ENCODE measurements at places on chromosomes 16 and 17.

GRCh38 chr16:54026456-54026855, 260.1 kb downstream of the IRX3 start:
- no peak for DNase-seq

GRCh38 chr16:17211797-17212196, 259.0 kb downstream of the XYLT1 start:
- DNase-seq = peak; percentile 35

GRCh38 chr17:8828517-8828875, 29.3 kb upstream of the MFSD6L start:
- no peak for DNase-seq

DNA sequence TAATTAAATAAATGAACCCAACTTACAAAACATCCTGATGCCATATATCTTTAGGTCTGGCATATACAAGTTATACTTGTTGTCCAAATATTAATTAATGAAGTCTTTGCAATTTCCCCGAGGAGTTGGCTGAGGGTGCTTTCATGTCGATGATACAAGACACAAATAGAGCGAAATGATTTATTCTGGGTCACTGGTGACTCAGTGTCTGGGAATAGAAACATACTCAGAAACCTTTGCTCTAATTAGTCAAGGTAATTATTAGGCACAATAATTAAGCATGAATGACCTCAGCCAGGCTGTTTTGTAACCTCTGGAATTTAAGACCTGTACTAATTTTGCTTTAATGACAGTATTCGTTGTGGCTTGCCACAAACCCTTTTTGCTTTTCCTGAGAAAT, 37.0 kb upstream of the HAPSTR1 start:
- no peak for DNase-seq

GRCh38 chr17:73232587-73233373, 28.9 kb downstream of the CPSF4L start:
- DNase-seq = no peak

- no peak for DNase-seq
Observed at GRCh38 chr17:28811651-28812090, 30.9 kb downstream of the FAM222B start.

DNA sequence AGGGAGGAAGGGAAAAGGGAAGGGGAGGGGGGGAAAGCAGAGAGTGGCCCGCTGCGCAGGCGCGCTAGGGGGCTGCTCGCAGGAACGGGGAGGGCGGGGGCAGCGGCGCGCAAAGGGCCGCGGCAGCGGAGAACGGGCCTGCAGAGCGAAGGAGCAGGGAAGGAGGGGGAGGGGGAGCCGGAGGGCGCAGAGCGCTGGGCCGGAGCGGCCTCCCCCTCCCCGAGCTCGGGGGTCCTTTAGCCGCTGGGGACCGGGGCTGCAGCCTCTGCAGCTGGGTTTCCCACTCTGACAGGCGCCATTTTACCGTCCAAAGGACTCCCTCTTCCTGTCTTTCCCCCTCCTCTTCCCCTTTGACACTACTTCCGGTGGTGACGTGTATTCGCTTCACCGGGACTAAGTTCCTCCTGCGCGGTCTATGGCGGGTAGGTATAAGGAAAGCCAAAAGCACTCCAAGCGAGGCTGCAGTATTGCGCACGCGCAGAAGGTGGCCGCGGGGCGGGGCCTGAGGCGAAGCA, at the start of gene CTDNEP1:
TSS of gene CTDNEP1 (minus strand) at position 74 of the 515 bp plus-strand sequence. CDS start 438 bp downstream, outside the sequence.
- DNase-seq = peak; percentile 99

DNA sequence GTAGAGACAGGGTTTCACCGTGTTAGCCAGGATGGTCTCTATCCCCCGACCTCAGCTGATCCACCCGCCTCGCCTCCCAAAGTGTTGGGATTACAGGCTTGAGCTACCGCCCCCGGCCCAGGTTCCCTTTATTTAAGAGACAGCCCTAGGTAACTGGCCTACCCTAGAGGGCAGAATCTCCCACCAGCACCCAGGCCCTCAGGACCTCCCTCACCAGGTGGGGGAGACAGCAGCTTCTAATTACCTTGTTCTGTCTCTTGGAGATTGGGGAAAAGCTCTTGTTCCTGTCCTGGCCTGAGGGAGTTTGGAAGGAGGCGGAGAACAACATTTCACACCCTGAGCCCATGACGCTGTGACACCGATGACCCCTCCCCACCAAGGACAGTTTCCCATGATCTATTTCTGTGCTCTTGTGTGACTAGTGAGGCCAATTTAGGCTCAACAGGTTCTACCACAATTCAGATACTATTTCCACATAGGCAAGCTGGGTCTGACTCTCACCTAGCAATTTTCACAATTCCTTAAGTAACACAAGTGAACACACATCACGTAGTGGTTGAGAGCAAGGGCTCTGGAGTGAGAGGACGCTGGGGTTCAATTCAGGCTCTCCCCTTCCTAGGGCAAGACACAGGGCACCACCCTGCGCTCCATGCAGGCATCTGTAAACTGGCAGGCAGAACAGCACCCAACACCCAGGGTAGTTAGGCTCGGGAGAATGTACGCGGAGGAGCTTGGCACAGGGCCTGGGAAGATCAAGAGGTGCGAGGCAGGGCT, 20.4 kb downstream of the HDAC5 start:
- no peak for DNase-seq

GRCh38 chr17:877630-878029, 95.5 kb downstream of the MRM3 start:
- no peak for DNase-seq

DNA sequence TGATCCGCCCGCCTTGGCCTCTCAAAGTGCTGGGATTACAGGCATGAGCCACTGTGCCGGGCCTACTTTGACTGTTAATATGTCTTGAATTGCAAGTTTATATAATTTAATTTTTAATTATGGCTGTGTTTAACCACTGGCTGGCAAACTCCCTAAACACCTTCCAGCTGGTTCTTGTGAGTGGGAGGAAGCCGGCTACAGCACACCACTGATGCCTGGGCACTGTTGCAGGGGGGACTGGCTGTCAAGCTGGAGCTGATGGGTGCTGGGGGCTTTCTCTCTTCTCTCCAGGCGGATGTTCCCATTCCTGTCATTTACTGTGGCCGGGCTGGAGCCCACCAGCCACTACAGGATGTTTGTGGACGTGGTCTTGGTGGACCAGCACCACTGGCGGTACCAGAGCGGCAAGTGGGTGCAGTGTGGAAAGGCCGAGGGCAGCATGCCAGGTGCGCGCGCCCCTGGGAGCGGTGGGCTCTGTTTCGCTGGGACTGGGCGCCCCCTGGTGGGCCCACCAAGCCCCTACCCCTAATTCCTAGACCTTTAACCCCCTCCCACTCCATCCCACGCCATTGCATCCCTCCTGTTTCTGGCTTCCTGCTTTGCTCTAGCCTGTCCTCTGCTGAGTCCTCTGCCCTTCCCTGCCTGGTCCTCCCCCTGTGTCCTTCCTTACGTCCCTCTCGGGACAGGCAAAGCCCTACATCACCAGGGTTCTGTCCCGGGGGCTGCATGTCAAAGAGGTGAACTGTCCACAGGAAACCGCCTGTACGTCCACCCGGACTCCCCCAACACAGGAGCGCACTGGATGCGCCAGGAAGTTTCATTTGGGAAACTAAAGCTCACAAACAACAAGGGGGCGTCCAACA, 9.5 kb downstream of the TBX21 start:
- DNase-seq = peak; percentile 60

- no peak for DNase-seq
Observed at GRCh38 chr17:58233543-58233942, 4.8 kb upstream of the LPO start.

- no peak for DNase-seq
Observed at GRCh38 chr16:73389085-73389484, 341.2 kb upstream of the ZFHX3 start.

GRCh38 chr16:24978370-24978914, 36.7 kb downstream of the ARHGAP17 start:
- no peak for DNase-seq

DNA sequence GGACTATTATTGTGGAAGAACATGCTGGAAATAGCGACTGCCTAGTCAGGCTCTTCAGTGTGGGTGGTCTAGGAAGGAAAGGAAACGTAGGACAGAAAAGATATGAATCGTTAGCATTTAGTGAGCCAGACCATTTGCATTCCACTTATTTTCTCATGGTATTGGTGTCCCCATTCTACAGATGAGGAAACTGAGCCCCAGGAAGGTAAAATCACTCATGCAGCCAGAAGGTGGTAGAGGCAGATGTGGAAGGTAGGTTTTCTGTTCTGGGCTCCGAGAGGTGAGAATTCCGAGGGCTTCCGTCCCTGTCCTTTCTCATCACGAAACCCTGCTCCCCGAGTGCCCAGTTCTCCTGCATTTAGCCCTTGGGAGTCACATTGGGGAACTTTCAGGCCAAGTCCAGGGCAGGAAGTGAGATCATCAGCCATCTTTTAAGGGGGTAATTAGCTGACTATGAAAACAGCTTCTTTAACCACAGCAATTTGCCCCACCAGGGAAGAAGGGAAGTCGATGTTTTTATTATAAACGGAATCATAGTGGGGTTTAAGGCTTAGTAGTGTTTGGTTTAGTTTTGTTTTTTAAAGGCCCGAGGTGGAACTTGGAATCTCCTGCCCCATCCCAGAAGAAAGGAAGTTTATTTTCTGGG, 110.7 kb upstream of the IRX3 start:
- no peak for DNase-seq

GRCh38 chr16:2710021-2710710, 9.9 kb downstream of the PRSS27 start:
- DNase-seq = no peak

DNA sequence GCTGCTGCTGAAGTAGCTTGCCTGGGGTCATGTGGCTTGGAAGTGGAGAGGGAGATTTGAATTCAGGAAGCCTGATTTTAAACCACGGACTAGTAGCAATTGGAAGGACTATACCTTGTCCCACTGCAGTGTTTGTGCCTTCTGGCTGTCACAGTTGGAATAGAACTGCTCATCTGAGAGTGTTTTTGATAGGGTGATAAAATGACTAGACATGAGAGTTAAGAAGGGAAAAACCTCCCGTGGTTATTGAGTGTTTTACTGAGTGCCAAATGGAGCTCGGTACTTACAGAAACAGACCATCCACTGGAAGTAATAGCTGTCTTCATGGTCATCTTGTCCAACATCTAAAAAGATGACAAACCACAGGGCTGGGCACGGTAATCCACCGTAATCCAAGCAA, 70.4 kb downstream of the MSI2 start:
- DNase-seq = no peak

- no peak for DNase-seq
Observed at GRCh38 chr17:14775731-14776492, 475.0 kb downstream of the HS3ST3B1 start.

DNA sequence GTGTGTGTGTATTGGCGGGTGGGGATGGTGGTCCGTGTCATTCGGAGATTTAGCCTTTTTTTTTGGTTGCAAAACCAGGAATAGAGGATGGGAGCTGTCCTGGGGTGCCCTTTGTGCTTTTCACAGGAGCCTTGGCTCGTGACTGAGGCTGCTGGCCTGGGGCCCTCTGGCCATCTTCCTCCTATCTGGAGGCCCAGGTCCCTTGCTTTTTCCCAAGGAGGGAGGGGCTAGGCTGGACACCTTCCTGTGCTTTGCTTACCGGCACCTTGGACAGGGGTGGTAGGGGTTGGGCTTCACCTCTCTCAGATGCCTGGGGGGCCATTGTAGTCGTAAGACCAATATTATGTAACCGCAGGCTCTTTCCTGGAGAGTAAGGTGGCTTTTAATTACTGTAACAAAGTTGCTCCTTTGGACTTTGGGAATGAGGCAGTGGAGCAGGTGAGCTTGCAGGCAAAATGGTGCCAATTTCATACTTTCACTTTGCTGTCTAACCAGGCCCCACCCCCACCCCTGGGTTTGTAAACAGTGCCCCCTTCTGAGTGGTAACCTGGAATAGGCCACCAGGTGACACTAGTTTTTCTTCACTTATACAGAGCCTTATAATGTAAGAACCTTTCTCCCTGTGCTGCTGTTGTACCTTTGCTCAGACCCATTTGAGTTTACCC, 1.2 kb downstream of the DYNLL2 start:
- peak; percentile 49 for DNase-seq

DNA sequence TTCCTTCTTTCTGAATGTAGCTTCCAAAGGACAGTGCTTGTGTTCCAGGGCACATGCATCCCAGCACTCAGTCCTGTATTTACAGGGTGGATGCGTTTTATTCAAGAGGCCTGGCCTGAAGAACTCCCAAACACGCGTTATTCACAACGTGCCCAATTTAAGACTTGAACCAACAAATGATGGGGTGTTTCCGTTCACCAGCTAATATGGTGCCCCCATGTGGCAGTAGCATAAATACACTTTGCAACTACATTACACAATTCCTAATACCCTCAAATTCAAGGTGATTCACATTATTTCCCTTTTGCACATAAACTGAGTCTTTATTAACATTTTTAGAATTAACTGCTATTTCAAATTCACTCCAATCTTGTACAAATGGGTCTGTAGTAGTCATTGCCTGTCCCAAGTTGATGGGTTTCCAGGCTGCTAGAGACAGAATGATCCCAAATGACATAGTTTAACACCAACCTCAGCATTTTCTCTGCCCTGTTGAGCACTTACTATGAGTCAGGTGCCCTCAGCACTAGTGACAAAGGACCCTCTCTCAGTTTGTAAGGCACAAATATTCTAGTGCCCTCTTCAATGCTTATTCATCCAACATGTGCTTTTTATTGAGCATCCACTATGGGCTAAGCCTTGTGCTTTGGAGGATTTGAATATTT, 26.9 kb downstream of the HSD17B2 start:
- DNase-seq = no peak

GRCh38 chr16:81765969-81766368, 13.1 kb upstream of the PLCG2 start:
- DNase-seq = no peak

GRCh38 chr17:35243561-35244340, 879 bp downstream of the SLFN5 start:
- DNase-seq = peak; percentile 63

GRCh38 chr16:61929776-61930175, 106.5 kb downstream of the CDH8 start:
- no peak for DNase-seq

GRCh38 chr16:21614896-21615295, 15.5 kb downstream of the METTL9 start:
- DNase-seq = no peak

GRCh38 chr16:19842426-19843157, 42.1 kb downstream of the GPRC5B start:
- no peak for DNase-seq

DNA sequence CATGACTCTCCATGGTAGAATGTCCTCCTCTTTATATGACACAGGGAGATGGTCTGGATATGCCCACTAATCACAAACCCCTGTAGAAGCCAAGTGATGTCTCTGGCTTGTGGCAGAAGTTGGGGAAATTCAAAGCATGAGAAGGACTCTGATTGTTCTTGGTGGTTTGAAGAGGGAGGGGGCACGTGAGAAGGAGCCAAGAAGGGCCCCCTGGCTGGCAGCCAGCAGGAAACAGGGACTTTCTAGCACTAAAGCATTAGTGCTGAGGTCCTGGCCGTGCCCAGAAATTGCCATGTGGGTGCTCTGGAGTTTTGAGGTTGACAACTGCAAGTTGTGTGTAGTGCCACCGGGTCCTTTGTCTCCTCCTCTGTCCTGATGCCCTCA, 199.9 kb downstream of the LGALS9B start:
- peak; percentile 38 for DNase-seq

DNA sequence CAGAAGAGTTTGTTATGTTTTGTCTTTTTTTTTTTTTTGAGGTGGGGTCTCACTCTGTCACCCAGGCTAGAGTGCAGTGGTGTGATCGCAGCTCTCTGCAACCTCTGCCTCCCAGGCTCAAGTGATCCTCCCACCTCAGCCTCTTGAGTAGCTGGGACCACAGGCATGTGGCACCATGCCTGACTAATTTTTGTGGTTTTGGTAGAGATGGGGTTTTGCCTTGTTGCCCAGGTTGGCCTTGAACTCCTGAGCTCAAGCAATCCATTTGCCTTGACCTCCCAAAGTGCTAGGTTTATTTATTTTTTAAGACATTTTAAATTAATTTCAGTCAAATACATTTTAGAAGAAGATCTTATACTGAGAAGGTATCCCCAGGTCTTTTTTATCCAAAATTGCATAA, 366.7 kb downstream of the KCNJ2 start:
- DNase-seq = no peak

GRCh38 chr16:80027007-80027965, 426.7 kb upstream of the MAF start:
- peak; percentile 33 for DNase-seq
